AG04450 (cell line): ENCODE measurements at places on chromosomes 13 and 19.

DNA sequence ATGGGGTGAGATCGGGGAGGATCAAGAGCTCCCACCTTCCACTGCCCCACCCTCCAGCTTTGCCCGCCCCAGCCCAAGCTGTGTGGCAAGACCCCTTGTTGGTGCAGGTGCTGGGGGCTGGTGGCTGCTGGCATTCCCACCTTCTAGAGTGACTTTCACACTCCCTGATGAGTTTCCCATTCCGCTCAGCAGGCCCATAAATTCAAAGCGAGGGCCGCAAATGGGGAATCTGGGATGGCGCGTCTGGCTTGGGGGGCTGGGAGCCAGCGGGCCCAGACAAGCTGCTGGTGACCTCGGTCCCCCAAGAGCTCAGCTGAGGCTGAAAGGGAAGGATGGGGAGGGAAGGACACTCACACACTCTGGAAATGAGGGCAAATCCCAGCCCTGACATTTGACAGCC lies 110.3 kb downstream of the GADD45B start:
- no peak for DNase-seq

DNA sequence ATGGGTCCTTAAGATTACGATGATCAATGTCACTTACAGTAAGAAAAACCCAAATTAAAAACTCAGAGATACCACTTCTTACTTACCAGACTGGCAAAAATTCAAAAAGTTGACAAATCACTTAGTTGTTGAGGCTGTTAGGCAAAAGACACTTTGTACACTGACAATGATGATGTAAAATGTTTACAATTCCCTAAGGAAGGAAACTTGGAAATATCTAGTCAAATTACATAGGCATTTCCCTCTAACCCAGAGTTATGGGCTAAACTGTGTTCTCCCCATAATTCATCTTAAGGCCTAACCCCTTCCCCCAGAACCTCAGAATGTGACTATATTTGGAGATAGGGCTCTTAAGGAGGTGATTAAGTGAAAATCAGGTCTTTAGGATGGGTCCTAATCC lies 12.0 kb downstream of the TGDS start:
- no peak for DNase-seq

GRCh38 chr19:42452590-42452989 lies 9.8 kb upstream of the CXCL17 start:
- DNase-seq = no peak

- DNase-seq = no peak
These were observed 985 bp upstream of the CLC start for GRCh38 chr19:39738814-39739213.

DNA sequence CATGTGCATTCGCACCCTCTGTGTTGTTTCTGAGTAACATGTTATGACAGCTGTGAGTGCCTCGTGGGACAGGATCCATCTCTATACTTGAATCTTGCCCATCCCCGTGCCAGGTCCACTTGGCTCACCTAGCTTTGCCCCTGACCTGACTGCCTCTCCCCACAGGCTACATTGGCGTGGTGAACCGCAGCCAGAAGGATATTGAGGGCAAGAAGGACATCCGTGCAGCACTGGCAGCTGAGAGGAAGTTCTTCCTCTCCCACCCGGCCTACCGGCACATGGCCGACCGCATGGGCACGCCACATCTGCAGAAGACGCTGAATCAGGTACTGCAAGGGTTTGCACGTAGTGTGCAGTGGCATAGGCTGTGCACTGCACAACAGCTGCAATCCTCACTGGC lies 53.2 kb downstream of the TMED1 start:
- DNase-seq = no peak

GRCh38 chr19:3712663-3713611 lies 4.8 kb downstream of the TJP3 start:
- no peak for DNase-seq

- no peak for DNase-seq
These were observed 82.1 kb downstream of the TBC1D4 start for GRCh38 chr13:75399879-75400217.

- no peak for DNase-seq
These were observed 2.5 kb upstream of the CRLF1 start for GRCh38 chr19:18608805-18609716.

DNA sequence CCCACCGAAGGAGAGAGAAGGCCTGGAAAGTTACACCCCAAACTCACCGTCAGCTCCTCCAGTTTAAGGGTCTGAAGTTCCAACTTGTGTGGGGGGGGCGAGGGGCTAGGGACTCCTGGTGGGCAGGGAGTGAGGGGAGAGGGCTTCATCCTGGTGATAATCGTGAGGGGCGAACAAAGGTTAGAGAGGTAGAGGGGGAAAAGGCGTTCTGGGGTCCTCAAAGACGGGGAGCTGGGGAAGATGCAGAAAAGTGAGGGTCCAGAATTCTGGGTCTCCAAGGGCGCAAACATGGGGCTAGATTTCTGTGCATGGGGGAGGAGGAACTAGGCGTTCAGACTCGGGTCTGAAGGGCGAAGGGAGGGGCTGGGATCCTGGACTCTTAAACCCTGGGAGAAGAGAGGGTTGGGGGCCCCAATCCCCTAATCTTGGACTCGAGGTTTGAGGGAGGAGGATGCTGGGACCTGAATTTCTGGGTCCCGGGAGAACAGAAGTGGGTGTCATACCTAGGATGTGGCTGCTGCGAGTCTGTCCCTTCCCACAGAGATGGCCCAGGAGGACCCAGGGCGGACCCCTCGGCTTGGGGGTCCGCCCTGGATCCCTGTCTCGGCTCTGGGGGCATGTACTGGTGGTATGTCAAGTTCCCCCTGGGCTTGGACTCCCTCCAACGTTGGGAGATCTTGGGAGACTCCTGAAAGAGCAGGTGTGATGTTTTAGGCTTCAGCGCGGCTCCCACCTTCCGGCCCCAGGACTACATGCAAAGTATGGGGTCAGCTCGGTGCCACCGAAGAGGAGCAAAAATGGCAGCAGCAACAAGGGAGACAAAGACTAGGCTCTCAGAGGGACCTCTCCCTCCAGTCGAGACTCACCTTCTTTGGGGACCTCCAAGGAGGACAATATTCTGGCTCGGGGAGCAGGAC lies 4.5 kb downstream of the MAMSTR start:
- no peak for DNase-seq

GRCh38 chr13:32125751-32126150 lies 94.2 kb downstream of the FRY start:
- DNase-seq = no peak

DNA sequence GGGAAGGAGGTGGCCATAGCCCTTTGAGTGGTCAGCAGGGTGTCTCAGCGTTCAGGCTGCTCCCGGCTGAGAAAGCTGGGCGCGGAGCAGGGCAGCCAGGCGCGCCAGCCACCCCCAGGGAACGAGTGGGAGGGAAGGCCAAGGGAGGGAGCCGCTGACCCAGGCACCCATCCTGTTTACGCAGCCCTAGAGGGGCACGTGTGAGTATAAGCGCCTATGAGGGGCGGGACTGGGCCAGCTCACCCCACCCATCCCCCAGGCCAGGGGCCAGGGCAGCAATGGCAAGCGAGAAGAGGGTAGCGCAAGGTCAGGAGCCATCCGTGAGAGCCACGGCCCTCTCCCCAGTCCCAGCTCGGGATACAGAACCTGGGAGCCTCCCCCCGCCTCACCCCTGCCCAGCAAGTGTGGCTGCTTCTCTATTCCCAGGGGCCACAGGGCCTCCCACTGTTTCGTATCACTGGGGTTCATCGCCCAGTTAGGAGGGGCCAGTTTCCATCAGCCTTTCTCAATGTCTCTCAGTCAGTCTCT lies 897 bp upstream of the DMKN start:
- DNase-seq = no peak

DNA sequence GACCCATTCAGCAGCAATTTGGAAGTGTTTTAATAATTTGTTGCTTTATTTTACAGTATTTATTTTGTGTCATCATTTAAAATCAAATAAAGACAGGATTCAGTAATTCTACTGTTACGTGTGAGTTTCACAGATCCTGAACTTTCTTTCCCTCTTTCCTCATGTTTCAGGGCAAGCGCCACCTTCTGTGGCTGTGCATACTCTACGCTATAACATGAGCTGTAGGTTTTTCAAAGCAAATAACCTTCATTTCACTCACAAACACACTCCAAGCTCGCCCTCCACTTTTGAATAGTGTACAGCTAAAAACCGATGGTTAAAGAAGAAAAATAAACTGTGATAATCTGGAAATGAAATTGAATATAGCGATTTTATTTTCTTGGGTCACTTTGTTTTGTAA lies 753.3 kb downstream of the OLFM4 start:
- no peak for DNase-seq

- DNase-seq = no peak
These were observed 11.2 kb downstream of the CLASRP start for GRCh38 chr19:45050036-45050435.

- DNase-seq = no peak
These were observed 49.4 kb downstream of the LYL1 start for GRCh38 chr19:13053238-13053637.

DNA sequence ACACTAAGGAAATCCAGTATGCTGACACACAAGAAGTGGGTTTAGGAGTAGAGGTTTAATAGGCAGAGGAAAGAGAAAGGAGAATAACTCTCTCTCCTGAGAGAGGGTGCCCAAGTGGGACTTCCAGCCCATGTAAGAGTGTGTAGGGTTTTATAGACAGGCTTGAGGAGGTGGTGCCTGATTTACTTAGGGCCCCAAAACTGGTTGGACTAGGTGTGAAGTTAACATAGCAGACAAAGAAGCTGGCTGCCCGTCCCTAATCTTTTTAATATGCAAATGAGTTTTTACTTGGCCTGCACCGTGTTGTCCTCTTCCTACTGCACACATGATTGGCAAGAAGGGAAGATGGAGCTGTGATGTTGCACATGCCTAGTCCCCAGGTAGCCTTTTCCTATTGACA lies 752.5 kb upstream of the SLITRK5 start:
- DNase-seq = no peak

- no peak for DNase-seq
These were observed 21.8 kb upstream of the NAXD start for GRCh38 chr13:110593430-110594130.

GRCh38 chr19:39915848-39916215 lies 18.6 kb downstream of the FCGBP start:
- no peak for DNase-seq

GRCh38 chr13:79404985-79405384 lies 1.1 kb downstream of the RBM26 start:
- DNase-seq = no peak
